ENCODE measurements at places on chromosomes 11 and 22.
A peak's percentile ranks its signal among the peaks of the same experiment; 100 is the strongest.

DNA sequence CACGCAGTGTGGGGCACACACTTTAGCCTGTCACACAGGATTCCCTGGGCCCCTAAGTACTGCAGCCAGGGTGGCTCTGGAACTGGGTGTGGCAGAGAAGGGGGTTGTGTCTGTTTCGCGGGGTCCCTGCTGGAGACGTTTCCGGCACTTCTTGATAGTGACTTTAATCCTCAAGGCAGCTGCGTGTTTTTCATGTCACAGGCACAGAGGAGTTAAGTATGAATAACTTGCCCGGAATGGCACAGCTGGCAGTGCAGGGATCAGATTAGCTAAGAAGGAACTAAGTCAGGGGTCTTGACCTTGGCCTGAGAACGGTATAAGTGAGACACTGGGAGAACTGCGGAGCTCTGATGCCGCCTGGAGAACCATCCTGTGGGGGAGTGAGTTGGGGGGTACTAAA, 7.5 kb upstream of the KRTAP5-7 start:
- H3K36me3 ChIP-seq = no peaks in the 10 kb centered on the region
- no peak for DNase-seq
- no peaks in the 10 kb centered on the region for H3K27me3 ChIP-seq
- H3K4me3 ChIP-seq = no peak overlapping the region
- H3K4me1 ChIP-seq = no peaks in the 10 kb centered on the region
- no peak overlapping the region for H3K27ac ChIP-seq

DNA sequence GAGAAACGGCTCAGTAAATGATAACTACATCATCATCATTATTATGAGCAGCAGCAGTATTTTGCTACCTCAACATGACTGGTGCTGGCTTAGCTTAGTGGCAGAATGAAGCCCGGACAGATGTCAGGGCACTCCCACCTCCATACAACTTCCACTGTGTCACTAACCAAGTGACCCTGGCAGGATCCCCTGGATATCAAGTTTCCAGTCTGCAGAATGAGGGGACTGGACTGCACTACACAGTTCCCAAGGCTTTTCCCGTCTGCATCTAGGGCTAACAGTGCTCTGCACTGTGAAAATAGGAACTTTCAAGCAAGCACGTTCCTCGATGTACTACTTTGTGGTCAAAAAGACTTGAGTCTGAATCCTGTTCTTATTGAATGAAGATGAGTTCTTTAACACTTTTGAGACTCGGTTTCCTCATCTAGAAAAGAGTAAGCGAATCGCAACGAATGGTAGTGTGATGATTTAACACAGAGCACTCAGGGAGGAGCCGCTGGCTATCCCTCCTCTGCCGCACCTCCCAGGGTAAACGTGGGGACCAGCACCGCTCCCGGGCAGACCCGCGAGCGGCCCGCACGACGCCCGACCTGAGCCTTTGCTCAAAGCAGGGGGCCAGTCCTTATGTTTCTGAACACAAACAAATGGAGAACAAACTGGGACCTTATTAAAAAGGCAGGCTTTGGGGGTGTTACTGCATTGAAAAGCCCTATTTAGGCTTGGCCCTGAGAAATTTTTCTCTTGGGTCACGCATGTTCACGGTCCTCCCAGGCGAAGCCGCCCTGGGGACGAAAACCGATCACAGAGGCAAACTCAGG, 910 bp downstream of the CLTCL1 start:
- DNase-seq = peak; percentile 80
- peak overlapping the region; percentile 63 for H3K27ac ChIP-seq
- no peaks in the 10 kb centered on the region for H3K36me3 ChIP-seq
- peaks cover 14% of the 10 kb centered on the region for H3K4me1 ChIP-seq
- peaks cover 14% of the 10 kb centered on the region for H3K27me3 ChIP-seq

DNA sequence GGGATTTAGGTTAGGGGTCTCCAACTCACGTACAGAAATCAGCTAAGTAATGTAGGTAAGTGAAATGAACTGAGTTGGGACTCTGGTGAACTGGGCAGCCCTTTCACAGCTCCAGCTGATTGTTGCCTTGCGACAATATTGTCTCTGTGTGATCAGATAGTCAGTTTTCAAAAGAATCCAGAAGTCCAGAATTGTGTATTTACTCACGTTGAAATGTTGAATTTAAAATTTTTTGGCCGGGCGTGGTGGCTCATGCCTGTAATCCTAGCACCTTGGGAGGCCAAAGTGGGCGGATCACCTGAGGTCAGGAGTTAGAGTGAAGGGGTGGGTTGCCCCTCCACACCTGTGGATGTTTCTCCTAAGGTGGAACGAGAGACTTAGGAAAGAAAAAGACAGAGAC, 18.8 kb upstream of the WDR74 start:
- H3K4me3 ChIP-seq = no peak overlapping the region
- peaks cover 42% of the 10 kb centered on the region for H3K4me1 ChIP-seq
- DNase-seq = peak; percentile 56
- peaks cover 17% of the 10 kb centered on the region for H3K36me3 ChIP-seq

DNA sequence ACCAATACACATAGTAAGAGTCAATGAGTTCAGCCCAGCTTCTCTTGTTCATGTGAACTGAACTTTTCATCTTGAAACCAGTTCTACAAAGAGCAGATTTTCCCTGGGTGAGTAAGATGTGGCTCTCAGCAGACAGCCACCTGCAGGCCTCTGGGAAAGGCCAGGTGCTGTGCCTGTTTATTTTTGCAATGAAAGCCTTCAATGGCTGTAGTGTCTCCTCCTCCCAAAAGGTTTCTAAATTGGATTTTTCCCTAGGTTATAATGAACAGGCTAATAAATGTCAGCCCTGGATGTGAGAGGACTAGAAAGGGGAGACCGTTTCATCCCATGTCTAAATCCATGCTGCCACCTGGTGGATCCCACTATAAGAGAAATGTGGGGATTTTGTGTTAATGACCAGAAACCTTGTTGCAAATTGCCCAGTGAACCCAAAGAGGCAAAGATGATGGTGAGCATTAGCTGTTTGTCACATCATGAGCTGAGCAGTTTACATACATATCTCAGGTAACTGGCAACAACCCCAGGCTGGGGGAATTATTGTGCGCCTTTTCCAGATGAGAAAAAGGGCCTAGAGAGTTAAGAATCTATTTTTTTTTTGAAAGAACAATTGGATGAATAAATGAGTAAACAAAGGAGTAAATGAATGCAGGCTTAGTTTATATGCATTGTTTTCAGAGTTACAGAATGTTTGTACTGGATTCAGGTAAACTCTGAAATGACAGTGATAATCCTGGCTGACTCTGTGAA, 12.7 kb downstream of the C11orf91 start:
- no peaks in the 10 kb centered on the region for H3K36me3 ChIP-seq
- no peaks in the 10 kb centered on the region for H3K27me3 ChIP-seq
- peaks cover 36% of the 10 kb centered on the region for H3K4me1 ChIP-seq

DNA sequence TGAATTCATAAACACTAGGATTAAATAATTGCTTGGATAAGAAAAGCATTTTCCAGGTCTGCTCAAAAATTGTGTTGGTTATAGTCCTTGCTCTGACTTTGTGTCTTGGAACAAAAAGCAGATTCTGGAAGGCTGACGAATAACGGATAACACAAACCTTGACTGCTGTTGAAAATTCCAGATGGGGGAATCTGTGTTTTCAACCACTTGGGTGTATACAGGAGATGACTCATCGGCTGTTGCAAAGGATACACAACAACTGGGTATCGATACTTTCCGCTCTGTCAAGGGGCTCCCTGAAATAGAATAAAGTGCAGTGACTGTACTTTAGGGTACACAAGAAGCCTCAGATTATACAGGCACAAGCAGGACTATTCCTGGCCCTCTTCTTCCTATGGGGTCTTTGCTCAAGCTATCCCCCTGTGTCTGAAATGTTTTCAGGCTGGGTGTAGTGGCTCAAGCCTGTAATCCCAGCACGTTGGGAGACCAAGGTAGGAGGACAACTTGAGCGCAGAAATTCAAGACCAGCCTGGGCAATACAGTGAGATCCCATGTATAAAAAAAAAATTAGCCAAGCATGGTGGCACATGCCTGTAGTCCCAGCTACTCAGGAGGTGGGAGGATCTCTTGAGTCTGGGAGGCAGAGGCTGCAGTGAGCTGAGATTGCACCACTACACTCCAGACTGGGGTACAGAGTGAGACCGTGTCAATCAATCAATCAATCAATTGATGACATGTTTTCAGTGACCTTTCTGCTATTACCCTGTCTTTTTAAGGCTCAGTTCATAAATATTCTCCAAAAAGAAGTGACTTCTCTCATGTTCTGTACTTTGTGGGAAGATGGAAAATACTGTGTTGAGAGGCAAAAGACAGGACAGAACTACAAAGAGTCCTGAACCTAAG, 48.6 kb upstream of the UCP3 start:
- DNase-seq = no peak
- H3K4me1 ChIP-seq = no peaks in the 10 kb centered on the region
- no peak overlapping the region for H3K4me3 ChIP-seq

DNA sequence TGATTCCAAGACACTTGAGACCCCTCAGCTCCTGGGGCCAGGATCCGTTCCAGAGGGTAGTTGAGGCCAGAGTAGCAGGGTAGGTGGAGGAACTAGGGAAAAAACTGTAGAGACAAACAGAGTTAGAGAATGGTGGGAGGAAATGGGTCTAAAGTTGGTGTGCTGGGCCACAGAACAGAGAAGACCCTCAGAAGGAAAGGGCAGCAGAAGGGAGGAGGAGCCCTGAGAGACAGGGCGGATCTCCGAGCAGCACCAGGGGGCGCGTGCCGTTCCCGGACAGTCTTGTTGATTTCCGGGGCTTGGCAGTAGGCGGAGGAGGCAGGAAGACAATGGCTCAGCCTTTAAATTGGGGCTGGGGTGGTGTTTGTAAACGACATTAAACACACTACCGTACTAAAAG, 2.4 kb upstream of the CECR2 start:
- no peak overlapping the region for H3K27ac ChIP-seq
- DNase-seq = peak; percentile 81
- H3K36me3 ChIP-seq = no peaks in the 10 kb centered on the region
- H3K4me1 ChIP-seq = peaks cover 50% of the 10 kb centered on the region

GRCh38 chr11:93846411-93846810, 4.0 kb downstream of the VSTM5 start:
- no peaks in the 10 kb centered on the region for H3K36me3 ChIP-seq
- peaks cover 16% of the 10 kb centered on the region for H3K27me3 ChIP-seq
- no peak overlapping the region for H3K27ac ChIP-seq
- DNase-seq = no peak

DNA sequence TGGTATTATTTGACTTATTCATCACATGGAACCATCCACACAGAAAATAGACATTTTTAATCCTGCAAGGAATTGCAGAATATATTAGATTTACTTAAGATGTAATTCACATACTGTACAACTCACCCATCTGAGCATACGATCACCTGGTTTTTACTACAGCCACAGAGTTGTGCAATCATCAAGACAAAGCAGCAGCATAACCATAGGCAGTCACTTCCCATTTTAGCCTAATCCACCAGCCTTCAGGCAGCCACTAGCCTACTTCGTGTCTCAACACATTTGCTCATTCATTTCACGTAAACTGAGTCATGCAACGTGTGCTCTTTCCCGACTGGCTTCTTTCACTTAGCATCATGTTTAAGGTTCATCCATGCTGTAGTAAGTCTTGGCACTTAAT, 23.0 kb downstream of the PIWIL3 start:
- no peak overlapping the region for H3K4me3 ChIP-seq
- no peaks in the 10 kb centered on the region for H3K27me3 ChIP-seq
- peaks cover 11% of the 10 kb centered on the region for H3K4me1 ChIP-seq
- H3K27ac ChIP-seq = no peak overlapping the region
- no peak for DNase-seq

DNA sequence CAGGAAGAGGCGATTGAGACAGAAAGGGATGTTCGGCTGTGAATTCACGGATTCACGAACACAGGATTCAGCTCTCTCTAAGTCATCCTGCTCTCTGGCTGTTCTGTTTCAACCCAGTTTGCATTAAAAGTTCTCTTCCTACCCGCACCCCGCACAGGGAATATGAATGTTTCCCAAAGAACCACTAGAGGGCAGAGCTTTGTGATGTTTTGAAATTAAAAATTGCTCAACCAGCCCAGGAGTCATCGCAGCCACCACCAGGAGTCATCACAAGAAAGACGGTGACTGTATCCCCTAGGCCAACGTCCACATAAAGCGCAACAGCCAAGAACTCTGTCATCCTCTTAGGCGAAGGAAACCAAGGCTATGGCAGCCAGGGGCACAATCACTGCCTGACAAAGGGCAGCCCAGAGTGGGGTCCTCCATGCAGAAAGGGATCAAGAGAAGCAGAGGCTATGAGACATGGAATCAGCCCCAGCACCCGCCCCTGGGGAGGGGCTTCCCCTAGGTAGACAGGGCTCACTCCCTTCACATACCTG, 122.4 kb downstream of the WT1 start:
- H3K27ac ChIP-seq = no peak overlapping the region
- no peaks in the 10 kb centered on the region for H3K4me1 ChIP-seq
- no peaks in the 10 kb centered on the region for H3K27me3 ChIP-seq
- H3K36me3 ChIP-seq = no peaks in the 10 kb centered on the region
- H3K4me3 ChIP-seq = no peak overlapping the region
- no peak for DNase-seq

GRCh38 chr11:44065161-44065661, 859 bp upstream of the ACCS start:
- H3K4me3 ChIP-seq = peak overlapping the region; percentile 70
- DNase-seq = no peak
- peaks cover 10% of the 10 kb centered on the region for H3K4me1 ChIP-seq
- H3K27me3 ChIP-seq = no peaks in the 10 kb centered on the region
- H3K27ac ChIP-seq = peak overlapping the region; percentile 85

DNA sequence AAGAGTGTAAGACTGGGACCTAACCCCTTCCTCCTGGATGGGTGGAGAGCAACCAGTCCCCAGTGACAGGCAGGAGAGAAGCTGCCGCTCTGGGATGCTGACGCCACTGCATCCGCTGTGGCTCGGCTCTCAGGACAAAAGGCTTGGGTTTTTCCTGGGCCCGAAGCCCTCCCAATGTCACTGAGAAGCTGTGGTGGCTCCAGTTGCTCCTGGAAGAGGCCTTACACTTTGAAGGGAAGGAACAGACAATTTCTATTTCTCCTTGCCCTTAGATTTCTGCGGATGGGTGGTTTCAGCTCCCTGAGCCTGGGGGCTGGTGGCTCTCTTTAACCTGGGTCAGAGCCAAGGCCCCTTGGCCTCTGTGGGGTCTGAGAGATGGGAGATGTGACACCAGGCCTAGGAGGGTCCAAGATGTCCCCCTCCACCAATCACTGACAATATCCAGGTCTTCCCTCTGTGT, 21.4 kb downstream of the TPBGL start:
- no peak overlapping the region for H3K4me3 ChIP-seq
- peaks cover 49% of the 10 kb centered on the region for H3K4me1 ChIP-seq
- no peaks in the 10 kb centered on the region for H3K36me3 ChIP-seq
- no peak overlapping the region for H3K27ac ChIP-seq
- no peaks in the 10 kb centered on the region for H3K27me3 ChIP-seq

DNA sequence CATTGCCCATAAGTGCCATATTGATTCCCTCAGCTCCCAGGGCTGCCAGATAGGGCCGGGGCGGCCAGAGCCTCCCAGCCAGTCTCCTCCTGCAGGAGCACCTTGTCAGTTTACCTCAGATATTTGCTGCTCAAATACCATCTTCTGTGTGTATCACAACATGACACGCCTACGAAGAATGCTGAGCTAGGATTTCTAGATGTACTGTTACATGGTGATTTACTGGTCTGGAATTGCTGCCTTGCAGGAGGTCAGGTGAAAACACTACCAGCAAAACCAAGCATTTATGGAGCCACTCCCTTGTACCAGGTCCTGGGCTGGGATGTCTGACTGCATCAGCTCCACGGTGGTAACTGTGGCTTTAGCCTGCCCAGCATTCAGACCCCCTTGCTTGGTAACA, 11.8 kb downstream of the MICAL3 start:
- H3K4me3 ChIP-seq = no peak overlapping the region
- no peak for DNase-seq
- H3K27me3 ChIP-seq = no peaks in the 10 kb centered on the region
- H3K4me1 ChIP-seq = no peaks in the 10 kb centered on the region
- no peak overlapping the region for H3K27ac ChIP-seq
- no peaks in the 10 kb centered on the region for H3K36me3 ChIP-seq
